Fibroblast of skin of left biceps (primary cell): ENCODE measurements at places on chromosomes 6 and 20.

- DNase-seq, result peak; percentile 53
Measured at GRCh38 chr6:82030761-82031503, 216.6 kb downstream of the IBTK start.

GRCh38 chr6:157272866-157273755 lies 50.2 kb downstream of the TMEM242 start:
- no peak for DNase-seq

- no peak for DNase-seq
Measured at GRCh38 chr6:31197559-31198305, 27.2 kb upstream of the POU5F1 start.

DNA sequence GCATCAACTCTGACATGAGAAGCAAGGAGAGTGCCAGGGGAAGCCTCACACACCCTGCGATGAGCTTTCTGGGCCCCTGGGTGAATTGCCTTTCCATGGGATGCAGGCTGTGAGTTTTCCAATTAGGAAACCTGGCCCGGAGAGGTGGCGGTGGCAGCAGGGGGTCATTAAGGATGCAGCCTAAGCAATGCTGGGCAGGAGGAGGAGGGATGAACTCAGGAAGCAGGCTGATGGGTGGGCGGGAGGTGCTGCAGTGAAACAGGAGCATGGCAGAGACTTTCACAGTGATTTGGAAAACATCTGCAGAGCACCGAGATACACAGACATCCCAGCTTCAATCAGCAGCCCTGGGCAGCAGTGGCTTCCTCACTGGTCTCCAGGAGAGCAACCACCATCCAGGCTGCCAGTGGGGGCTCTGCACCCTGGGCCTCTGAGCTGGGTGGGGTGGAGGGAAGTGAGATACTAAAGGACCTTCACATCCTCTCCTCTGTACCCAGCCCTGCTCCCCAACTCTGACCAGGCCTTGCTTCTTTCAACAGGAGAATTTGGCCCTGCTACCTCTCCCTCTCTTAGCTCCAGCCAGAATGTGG lies 44.9 kb downstream of the LRFN2 start:
- DNase-seq, result no peak

- no peak for DNase-seq
Measured at GRCh38 chr6:143596866-143597265, 80.9 kb upstream of the PHACTR2 start.

- DNase-seq, result peak; percentile 18
Measured at GRCh38 chr20:5065879-5066383, 53.8 kb downstream of the PCNA start.
